Upper lobe of right lung (tissue), 1 donor: ENCODE measurements at places on chromosomes 7 and 10. TPM values are rescaled to one million over a fixed set of nuclear protein-coding genes. Genes with fewer than 3 reads are reported as not detected.

Gene AQP1
- 1,132 TPM for total RNA-seq

Gene CCDC126
- total RNA-seq: 14.4 TPM

Gene VWC2
- total RNA-seq: 0.23 TPM

Gene PTPN20
- 2.6 TPM for total RNA-seq

Gene SLC29A4
- total RNA-seq: 0.98 TPM

Gene LRIT1
- total RNA-seq: not detected

Gene TMEM139
- 25.1 TPM for total RNA-seq

Gene AGMO
- 0.20 TPM for total RNA-seq

Gene CTAGE6
- total RNA-seq: 0.52 TPM

- peak overlapping the region; percentile 79 for H3K4me3 ChIP-seq
- H3K36me3 ChIP-seq: no peaks in the 10 kb centered on the region
- peaks cover 6% of the 10 kb centered on the region for H3K4me1 ChIP-seq
- no peak for DNase-seq
- H3K27me3 ChIP-seq: peaks cover 10% of the 10 kb centered on the region
Measured at GRCh38 chr10:28676326-28676967, 874 bp upstream of the BAMBI start.

GRCh38 chr7:148177972-148178371 is 412.6 kb upstream of the C7orf33 start:
- no peaks in the 10 kb centered on the region for H3K4me1 ChIP-seq
- no peaks in the 10 kb centered on the region for H3K36me3 ChIP-seq
- H3K27me3 ChIP-seq: no peaks in the 10 kb centered on the region
- no peak for DNase-seq
- H3K27ac ChIP-seq: no peak overlapping the region
- no peak overlapping the region for H3K4me3 ChIP-seq

DNA sequence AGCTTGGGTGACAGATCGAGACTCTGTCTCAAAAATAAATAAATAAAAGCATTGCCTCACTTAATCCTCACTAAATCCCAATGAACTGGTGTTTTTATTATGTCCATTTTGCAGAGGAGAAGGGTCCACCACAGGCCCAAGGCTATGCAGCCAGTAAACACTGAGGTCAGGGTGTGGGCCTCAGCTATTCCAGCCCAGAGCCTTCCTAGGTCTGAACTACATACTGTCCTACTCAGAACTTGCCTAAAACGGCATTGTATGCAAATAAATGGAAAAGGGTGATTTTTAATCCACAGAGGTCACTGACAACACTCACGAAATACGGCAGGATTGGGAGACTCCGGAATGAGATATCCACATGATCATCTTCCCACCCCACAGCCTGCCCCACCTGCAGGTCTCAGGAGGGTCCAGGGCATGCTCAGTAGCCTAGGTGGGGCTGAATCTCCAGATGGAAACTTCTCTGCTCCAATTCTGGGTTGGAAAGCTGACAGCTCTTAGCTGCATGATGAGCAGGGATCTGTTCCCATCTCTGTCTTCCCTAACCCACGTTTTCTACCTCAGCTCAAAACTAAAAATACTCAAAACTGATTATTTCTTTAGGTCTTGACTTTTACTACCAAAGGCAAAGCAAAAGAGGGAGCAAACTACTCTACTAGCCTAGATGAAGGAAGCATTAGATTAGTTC is 121.0 kb downstream of the SORBS1 start:
- peaks cover 7% of the 10 kb centered on the region for H3K4me1 ChIP-seq
- DNase-seq: no peak
- no peaks in the 10 kb centered on the region for H3K36me3 ChIP-seq
- no peak overlapping the region for H3K4me3 ChIP-seq

GRCh38 chr7:80002865-80003264 is 131.8 kb upstream of the GNAI1 start:
- no peaks in the 10 kb centered on the region for H3K36me3 ChIP-seq
- no peaks in the 10 kb centered on the region for H3K4me1 ChIP-seq
- H3K27me3 ChIP-seq: no peaks in the 10 kb centered on the region
- H3K27ac ChIP-seq: no peak overlapping the region
- no peak for DNase-seq
- no peak overlapping the region for H3K4me3 ChIP-seq

- no peak for DNase-seq
- no peaks in the 10 kb centered on the region for H3K36me3 ChIP-seq
- no peaks in the 10 kb centered on the region for H3K27me3 ChIP-seq
- no peak overlapping the region for H3K27ac ChIP-seq
- no peak overlapping the region for H3K4me3 ChIP-seq
Measured at GRCh38 chr10:16182144-16182543, 254.7 kb upstream of the PTER start.

GRCh38 chr10:113583571-113583970 is 30.7 kb downstream of the HABP2 start:
- no peak for DNase-seq
- H3K27me3 ChIP-seq: no peaks in the 10 kb centered on the region
- no peak overlapping the region for H3K27ac ChIP-seq
- H3K4me1 ChIP-seq: no peaks in the 10 kb centered on the region
- H3K4me3 ChIP-seq: no peak overlapping the region

DNA sequence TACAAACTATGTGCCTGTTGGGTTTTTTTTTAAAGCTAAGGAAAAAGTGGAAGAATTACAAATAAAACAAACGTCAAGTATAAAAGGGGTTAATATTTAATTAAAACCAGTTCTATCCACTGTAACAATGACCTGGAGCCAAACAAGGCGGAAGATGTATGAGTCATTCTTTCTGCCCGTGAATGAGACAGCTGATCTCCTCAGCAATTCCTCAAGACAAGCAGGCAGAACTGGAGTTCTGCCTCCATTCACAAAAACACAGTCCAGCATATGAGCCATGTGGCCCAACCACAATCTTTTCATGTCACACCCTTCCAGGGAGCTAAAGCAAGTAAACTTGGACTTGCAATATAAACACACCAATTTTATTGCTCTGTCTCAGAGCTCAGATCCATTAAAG is 8.4 kb downstream of the ETV1 start:
- peak overlapping the region; percentile 38 for H3K27ac ChIP-seq
- no peaks in the 10 kb centered on the region for H3K4me1 ChIP-seq
- no peak for DNase-seq
- H3K27me3 ChIP-seq: no peaks in the 10 kb centered on the region
- no peak overlapping the region for H3K4me3 ChIP-seq

GRCh38 chr10:62457196-62457595 is 83.0 kb downstream of the ZNF365 start:
- H3K4me3 ChIP-seq: no peak overlapping the region
- no peak overlapping the region for H3K27ac ChIP-seq
- H3K4me1 ChIP-seq: peaks cover 24% of the 10 kb centered on the region

DNA sequence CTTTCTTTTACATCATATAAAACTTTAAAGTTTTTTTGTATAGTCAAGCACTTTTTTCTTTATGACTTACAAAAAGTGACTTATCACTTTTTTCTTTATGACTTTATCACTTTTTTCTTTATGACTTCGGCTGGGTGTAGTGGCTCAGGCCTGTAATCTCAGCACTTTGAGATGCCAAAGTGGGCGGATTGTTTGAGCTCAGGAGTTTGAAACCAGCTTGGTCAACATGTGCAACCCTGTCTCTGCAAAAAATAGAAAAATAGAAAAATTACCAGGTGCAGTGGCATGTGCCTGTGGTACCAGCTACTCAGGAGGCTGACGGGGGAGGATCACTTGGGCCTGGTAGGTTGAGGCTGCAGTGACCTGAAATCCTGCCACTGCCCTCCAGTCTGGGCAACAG is 108.8 kb upstream of the CSTF2T start:
- no peak for DNase-seq
- H3K4me3 ChIP-seq: no peak overlapping the region
- no peaks in the 10 kb centered on the region for H3K36me3 ChIP-seq
- H3K4me1 ChIP-seq: no peaks in the 10 kb centered on the region

- no peaks in the 10 kb centered on the region for H3K4me1 ChIP-seq
- no peak overlapping the region for H3K4me3 ChIP-seq
- no peaks in the 10 kb centered on the region for H3K36me3 ChIP-seq
- no peak for DNase-seq
Measured at GRCh38 chr10:110324805-110325280, 20.1 kb upstream of the SMNDC1 start.

GRCh38 chr7:116766881-116767280 is 94.9 kb downstream of the MET start:
- H3K4me1 ChIP-seq: no peaks in the 10 kb centered on the region
- DNase-seq: no peak
- H3K27ac ChIP-seq: no peak overlapping the region
- no peak overlapping the region for H3K4me3 ChIP-seq
- no peaks in the 10 kb centered on the region for H3K27me3 ChIP-seq

DNA sequence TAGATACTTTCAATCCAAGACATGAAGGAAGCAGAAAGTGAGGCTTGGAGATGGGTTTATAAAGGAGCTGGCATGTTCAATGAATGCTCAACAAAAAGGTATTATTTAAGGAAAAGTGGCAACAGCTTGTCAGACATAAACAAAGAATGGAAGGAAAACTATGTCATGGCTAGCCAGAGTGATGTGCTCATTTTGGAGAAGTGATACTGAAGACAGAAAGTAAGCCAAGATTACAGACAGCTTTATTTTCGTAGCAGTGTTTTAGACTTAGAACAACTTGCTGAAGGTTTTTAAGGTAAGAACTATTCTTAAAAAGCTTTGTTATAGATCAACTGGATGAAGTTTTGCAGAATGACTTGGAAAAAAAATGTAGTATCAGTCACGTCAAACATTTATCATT is 160.5 kb upstream of the FERD3L start:
- H3K36me3 ChIP-seq: no peaks in the 10 kb centered on the region
- H3K4me3 ChIP-seq: no peak overlapping the region
- no peaks in the 10 kb centered on the region for H3K4me1 ChIP-seq
- DNase-seq: no peak

- H3K27me3 ChIP-seq: no peaks in the 10 kb centered on the region
- peaks cover 5% of the 10 kb centered on the region for H3K4me1 ChIP-seq
- no peak overlapping the region for H3K4me3 ChIP-seq
- no peaks in the 10 kb centered on the region for H3K36me3 ChIP-seq
- no peak for DNase-seq
Measured at GRCh38 chr10:63496561-63496960, 24.6 kb upstream of the REEP3 start.

GRCh38 chr10:60208676-60209269 is 180.9 kb downstream of the ANK3 start:
- H3K36me3 ChIP-seq: no peaks in the 10 kb centered on the region
- no peak for DNase-seq
- H3K27me3 ChIP-seq: no peaks in the 10 kb centered on the region
- no peak overlapping the region for H3K4me3 ChIP-seq
- no peak overlapping the region for H3K27ac ChIP-seq

- DNase-seq: no peak
- no peaks in the 10 kb centered on the region for H3K27me3 ChIP-seq
- peak overlapping the region; percentile 95 for H3K4me3 ChIP-seq
- H3K27ac ChIP-seq: peak overlapping the region; percentile 100
Measured at GRCh38 chr7:131111081-131111576, 216.5 kb upstream of the MKLN1 start.

- H3K36me3 ChIP-seq: no peaks in the 10 kb centered on the region
- H3K4me3 ChIP-seq: no peak overlapping the region
- no peaks in the 10 kb centered on the region for H3K4me1 ChIP-seq
- no peak overlapping the region for H3K27ac ChIP-seq
- DNase-seq: no peak
Measured at GRCh38 chr7:122203814-122204213, 59.8 kb upstream of the AASS start.

DNA sequence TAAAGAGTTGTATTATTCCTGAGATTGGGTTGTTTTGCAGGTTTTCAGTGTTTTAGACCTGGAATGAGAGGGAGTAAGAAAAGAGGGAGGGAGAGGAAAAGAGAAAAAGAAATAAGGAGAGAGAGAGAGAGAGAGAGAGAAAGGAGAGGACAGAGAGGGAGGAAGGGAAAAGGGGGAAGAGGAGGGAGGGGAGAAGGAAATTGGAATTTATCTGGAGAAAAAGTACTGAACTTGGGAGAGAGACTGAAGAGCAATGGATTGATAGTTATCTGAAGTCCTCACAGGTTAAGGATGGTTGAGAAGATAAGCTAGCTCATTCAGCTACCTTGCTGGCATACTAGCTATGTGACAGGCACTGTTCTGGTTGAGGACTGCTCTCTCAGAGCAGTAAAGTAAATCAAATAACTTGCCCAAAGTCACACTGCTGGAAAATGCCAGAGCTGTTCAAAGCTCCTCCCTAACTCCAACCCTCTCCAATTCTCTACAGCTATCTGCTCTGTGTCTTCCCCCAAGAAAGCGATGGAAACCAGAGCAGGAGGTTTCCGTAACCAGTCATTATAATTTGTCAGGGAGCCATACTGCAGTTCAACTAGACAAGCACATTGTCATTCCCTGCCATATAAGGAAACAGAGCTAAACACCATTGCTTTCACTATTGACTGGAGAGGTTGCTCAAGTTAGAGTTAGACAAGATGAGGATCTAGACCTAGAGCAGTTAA is 10.7 kb downstream of the CALD1 start:
- no peaks in the 10 kb centered on the region for H3K36me3 ChIP-seq
- no peak overlapping the region for H3K4me3 ChIP-seq
- peaks cover 27% of the 10 kb centered on the region for H3K4me1 ChIP-seq
- no peaks in the 10 kb centered on the region for H3K27me3 ChIP-seq
- no peak for DNase-seq

DNA sequence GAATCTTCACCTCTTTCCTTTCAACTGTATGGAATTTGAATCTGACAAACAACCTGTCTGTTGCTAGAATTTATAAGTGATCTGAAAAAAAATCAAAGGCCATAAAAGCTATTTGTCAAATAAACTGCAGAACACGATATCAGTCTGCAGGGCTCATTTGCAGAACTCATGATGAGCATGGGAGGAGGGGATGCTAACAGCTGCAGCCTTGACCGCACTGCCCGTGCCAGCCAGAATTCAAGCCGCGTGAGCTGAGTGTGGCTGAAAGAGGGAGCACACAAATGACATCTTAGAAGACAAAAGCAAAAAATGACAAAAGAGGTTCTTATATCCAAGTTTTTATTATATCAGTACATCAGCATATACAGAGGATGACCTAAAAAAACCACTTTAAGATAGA is 15.7 kb downstream of the LRRTM3 start:
- no peak overlapping the region for H3K4me3 ChIP-seq
- H3K27me3 ChIP-seq: no peaks in the 10 kb centered on the region
- H3K27ac ChIP-seq: no peak overlapping the region
- no peak for DNase-seq
- H3K4me1 ChIP-seq: no peaks in the 10 kb centered on the region
